Umbilical cord (tissue), 2 donors: ENCODE measurements at places on chromosomes 12 and 14. TPM values are rescaled to one million over a fixed set of nuclear protein-coding genes. Genes with fewer than 3 reads are reported as not detected.

The CACNB3 gene
- total RNA-seq = 7.5 TPM

The CHGA gene
- 21.9 TPM for total RNA-seq

The RPS6KL1 gene
- 21.4 TPM for total RNA-seq

The USP44 gene
- 3.9 TPM for total RNA-seq
